Activated CD4-positive, CD25-positive, alpha-beta regulatory T cell treated with anti-CD3 and anti-CD28 coated beads, Interleukin-2, amount 50 U/mL, for 24 hours (primary cell): ENCODE measurements at places on chromosomes 7 and 10.

- no peak for ATAC-seq
Measured at GRCh38 chr7:105638334-105638733, 57.0 kb upstream of the EFCAB10 start.

DNA sequence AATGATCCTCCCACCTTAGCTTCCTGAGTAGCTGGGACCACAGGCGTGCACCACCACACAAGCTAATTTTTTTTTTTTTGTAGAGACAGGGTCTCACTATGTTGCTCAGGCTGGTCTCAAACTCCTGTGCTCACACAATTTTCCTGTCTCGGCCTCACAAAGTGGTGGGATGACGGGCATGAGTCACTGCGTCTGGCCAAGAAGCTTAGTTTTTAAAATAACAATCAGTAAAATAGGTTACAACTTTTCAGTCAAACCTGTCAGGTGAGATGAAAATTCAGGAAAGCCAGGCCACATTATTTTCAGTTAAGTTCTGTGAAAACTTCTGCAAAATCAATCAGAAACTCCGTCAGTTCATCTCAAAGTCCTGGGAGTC lies 55.4 kb downstream of the FAM241B start:
- no peak for ATAC-seq

DNA sequence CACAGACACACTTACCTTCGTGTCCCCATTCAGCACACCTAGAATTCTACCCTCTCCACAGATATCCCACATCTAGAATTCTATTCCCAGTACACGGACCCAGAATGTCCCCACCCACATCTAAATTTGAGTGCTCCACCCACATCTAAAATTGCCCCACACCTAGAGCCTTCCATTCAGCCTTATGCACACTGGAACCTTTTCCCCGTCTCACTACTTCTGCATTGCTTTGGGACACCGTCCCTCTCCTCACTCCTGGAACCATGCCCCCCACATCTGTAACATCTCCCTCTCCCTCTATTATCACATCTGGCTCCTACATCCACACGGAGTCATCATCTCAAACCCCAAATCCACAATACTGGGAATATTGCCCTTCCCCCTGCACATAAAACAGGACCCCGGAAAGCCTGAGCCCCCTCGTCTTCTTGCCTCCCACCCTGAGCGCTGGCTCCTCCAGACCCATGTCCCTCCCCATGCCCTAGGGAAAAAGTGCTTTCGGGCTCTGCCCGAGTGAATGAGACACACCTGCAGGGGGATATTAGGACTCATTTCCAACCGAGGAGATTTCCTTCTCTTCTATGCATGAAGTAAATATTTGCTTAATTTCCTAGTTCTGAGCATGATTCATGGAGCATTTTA lies 125.8 kb upstream of the UNC5B start:
- ATAC-seq: no peak

GRCh38 chr7:155213955-155214740 lies 83.5 kb upstream of the INSIG1 start:
- ATAC-seq: no peak

- no peak for ATAC-seq
Measured at GRCh38 chr10:104767745-104768144, 126.7 kb downstream of the SORCS3 start.

GRCh38 chr7:4151926-4152549 lies 530.1 kb upstream of the FOXK1 start:
- no peak for ATAC-seq

DNA sequence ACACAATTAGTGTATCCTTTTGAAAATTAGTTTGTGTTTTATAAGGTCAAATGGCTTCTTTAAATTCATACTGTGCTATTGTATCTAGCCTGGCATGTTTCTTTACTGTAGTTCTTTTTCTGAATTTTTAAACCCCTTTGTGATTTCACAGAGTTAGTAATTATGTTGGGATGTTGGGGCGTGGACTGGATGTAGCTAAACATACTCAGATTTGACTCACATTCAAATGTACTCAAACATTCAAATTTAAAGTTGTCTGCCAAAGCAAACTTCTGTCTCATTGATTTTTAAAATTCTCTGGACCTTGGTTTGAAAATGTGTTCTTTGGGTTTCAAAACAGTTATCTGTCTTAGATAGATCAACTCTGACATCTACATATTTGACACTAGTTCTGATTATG lies 7.2 kb upstream of the NRP1 start:
- ATAC-seq: no peak

DNA sequence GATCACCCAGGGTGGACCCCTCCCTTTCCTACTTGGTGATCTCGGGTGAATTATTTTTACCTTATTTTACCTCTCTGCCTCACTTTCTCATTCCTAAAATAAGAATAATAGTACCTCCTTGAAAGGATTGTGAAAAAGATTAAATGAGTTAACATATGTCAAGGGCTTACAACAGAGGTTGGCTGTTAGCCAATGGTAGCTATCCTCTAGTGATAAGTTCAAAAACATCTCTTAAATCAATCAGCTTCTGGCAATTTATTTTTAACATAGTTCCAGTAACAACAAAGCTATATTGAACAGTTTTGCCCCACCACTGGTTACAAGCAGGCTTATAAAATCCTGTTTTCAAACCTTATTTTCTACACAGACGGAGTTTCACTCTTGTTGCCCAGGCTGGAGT lies 45.4 kb downstream of the TMEM168 start:
- no peak for ATAC-seq

DNA sequence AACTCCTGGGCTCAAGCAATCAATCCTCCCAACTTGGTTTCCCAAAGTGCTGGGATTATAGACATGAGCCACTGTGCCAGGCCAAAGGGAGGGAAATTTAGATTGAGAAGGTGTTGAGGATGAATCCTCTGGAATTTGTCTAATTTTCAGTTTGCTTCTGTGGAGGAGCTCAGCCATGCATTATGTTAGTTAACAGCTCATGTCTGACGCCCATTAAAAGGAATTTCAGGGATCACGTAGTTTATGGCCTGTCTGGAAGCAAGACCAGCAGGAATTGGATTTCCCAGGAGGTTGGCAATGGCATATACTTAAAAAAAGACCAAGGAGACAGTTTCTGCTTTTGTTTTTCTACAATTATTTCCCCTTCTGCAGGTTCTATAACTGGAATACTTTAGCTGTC lies 165.7 kb downstream of the OTUD1 start:
- ATAC-seq: no peak

DNA sequence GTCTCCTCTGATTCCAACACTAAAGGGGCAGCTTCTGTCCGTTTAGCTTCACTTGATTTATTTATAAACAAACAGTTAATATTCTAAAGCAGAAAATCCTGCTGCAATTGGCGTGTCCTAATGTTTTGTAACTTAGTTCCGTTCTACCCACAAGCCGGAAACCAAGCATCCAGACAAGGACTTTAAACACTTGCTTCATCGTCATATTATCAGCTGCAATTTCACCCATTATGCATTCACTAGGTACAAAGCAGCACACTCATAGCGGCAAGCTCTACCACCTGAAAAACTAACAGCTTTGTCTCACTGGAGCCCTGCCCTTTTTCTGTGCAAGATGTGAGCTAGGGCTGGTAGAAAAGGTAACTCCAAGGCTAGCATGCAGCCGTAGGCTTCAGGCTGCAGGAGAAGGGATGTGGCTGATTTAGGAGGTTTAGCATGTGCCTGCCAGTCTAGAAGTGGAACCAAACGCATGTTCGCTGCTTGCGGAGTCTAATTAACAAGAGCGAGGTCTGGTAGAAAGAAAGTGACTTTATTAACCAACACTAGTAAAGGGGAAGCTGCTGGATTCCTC lies 43.7 kb upstream of the BPGM start:
- ATAC-seq: no peak

- no peak for ATAC-seq
Measured at GRCh38 chr10:8047452-8048280, 6.8 kb upstream of the GATA3 start.

DNA sequence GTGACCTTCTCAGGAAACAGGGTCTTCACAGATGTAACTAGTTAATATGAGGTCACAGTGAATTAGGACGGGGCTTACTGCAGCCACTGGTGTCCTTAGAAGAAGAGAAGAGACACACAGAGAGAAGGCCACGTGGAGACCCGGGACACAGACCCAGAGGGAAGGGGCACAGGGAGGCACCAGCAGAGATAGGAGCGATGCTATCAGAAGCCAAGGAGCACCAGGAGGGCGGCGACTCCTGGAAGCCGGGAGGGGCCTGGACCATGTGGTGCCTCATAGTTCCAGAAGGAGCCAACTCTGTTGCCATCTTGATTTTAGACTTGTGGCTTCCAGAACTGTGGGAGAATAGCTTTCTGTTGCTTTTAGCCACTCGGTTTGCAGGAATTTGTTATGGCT lies 505.9 kb downstream of the TCERG1L start:
- no peak for ATAC-seq

DNA sequence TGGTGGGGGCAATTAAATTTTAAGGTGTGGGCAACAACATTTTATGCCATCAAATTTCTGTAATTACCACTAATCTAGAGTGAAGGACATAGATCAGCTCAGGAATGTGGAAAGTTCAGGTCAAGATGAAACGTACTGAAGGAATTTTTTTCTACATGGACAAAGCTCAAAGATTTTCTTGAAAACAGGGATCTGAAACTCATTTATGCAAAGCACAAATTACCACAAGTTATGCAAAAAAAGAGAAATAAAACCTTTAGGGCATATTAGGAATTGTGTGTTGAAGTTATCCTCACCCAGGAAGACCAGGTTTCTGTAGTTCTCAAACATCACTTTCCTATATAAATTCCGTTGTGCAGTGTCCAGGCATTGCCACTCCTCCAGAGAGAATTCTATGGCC lies 18.9 kb downstream of the ZNF680 start:
- ATAC-seq: no peak

DNA sequence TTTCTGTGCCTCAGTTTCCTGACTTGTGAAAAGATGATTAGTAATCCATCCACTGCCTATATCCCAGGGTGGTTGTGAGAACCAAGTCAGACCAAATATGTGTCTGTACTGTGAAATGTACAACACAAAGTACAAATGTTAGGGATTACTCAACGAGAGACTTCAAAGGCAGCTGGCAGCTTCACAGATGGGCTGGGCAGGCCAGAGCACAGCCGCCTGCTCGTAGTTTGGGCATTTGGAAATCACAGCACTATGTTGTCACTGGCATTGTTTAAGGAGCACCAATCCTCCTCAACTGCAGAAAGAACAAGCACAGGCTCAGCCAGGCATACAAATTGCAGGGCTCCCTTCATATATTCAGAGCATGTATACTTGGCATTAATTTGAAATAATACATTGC lies 64.5 kb upstream of the C10orf90 start:
- ATAC-seq: no peak

DNA sequence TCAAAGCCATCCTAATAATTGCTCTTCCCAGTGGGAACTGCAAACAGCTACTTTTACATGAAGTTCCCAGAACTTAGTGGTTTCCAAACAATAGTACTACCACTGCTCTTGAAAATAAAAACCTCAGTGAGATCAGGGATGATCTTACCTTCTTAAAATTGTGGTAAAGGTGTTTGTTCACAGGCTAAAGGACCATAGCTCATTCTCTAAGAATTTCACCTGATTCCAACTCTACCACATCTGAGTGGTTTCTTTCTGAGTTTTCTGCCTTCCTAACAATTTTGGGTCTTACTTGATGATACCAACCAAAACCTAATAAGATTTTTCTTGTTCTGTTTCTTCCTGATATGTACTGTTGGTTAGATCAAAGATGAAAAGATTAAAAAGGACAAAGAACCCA lies 45.6 kb upstream of the AGBL3 start:
- ATAC-seq: no peak

DNA sequence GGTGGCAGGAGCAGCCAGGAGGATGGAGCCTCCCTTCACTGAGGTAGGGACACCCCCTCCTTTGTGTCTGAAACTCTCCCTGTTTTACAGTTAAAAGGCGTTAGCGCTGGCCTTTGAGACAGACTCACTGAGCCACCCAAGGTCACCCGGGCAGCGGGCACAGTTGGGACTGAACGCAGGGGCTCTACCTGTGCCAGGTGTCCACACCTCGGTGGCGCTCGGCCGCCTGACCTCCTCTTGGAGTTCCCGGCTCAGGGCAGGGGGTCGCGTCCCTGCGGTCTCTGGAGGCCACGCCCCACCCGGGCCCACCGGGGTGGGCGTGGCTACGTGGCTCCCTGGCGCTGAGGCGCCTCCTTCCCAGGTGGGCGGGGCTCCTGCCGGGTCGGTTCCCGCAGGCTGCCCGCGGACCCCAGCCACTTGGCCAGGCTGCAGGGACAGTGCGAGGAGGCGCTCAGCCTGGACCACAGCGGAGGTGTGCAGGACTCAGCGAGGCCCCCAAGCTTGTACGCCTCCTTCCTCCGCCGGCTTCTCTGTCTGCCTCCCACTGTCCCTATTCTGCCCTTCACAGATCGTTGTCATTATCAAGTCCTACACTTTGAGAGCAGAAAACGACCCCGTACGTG lies 39.9 kb upstream of the LEP start:
- no peak for ATAC-seq

DNA sequence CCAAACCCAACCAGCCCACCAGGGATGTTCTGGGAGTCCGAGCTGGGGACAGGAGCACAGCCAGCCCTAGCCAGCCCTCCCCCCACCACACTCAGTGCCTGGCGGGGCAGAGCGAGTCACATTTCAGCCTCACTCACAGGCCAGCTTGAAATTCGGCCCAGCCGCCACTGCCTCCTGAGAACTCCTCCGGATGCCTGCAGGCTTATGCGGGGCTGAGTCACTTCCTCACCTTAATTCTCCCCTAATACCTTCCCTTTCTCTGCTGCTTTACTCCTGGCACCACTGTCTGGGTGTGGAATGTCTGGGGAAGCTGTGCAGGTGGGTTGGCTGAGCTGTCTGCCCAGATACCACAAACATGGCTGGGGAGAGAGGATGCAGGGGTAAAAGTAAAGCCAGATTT lies 22.6 kb upstream of the DLG5 start:
- no peak for ATAC-seq

GRCh38 chr7:44278451-44279161 lies 46.8 kb downstream of the CAMK2B start:
- ATAC-seq: no peak

- no peak for ATAC-seq
Measured at GRCh38 chr10:14322526-14323188, 8.1 kb downstream of the FRMD4A start.

GRCh38 chr7:4803397-4804241 lies 28.2 kb downstream of the AP5Z1 start:
- ATAC-seq: no peak

DNA sequence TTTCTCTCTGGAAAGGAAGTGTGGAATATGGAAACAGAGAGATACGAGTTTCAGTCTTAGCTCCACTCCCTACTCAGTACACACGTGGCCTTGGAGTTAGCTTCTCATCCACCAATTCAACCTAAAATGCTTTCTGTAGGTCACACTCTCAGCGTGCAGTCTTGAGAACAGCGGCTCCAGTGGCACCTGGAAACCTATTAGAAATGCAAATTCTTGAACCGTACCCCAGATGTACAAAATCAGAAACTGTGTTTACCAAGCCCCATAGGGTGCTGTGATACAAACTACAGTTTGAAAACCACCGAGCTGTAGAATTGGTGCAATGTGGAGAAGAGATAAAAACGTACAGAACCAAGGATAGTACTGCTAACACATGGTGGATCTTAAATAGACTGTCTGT lies 91.1 kb upstream of the SP4 start:
- no peak for ATAC-seq

GRCh38 chr7:150665089-150665748 lies 20.3 kb upstream of the GIMAP2 start:
- ATAC-seq: peak; percentile 57

GRCh38 chr10:58796242-58796641 lies 283.6 kb downstream of the BICC1 start:
- ATAC-seq: no peak
